ENCODE measurements at places on chromosomes 11 and 22.

GRCh38 chr11:114094516-114094915 is 35.0 kb downstream of the ZBTB16 start:
- DNase-seq: no peak

DNA sequence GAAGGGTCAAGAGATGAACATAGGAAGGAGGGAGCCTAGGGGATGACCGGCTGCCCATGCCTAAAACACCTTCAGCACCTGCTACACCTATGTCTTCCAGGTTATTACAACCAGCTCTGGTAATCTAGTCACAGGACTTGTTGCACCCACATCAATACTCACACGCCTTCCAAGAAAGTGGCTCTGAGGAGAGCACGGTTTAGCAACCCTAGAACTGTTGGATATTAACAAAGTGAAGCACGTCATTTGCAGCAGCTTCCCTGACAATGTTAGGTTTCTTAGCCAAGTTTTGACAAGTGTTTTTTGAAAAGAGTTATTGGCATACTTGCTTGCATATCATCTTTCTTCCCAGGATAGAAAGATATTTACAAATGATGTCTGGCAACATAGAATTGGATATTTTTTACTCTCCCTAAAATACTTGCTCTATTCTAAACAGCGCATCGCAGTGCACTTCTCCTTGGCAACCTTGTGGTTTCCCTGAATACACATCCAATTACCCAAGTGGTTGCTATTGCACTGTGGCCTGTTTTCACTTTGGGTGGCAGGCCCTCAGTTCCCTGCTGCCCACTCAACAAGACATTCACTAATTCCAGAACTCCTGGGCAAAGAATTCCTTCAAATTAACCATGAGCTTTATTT is 94.3 kb upstream of the ARHGAP42 start:
- DNase-seq: no peak

GRCh38 chr22:48794906-48795305 is 1032.8 kb downstream of the BRD1 start:
- no peak for DNase-seq

DNA sequence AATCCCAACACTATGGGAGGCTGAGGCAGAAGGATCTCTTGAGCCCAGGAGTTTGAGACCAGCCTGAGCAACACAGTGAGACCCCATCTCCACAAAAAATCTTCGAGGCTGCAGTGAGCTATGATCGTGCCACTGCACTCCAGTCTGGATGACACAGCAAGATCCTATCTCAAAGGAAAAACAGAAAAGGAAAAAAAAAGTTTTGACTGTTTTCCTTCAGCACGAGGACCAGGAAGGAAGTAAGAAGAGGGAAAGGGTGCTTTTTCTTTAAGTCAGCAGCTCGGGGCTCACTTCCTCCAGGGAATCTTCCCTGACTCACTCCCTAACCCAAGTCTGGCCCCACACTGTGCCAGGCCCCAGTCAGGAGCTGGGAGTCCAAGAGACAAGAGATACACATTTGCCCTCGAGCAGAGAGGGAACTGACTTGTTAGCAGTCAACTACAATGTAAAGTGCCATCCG is 14.2 kb downstream of the ARRB1 start:
- peak; percentile 74 for DNase-seq

- DNase-seq: no peak
Observed at GRCh38 chr22:47804281-47804680, 1041.8 kb downstream of the TBC1D22A start.

GRCh38 chr11:35477901-35478300 is 47.5 kb downstream of the PAMR1 start:
- DNase-seq: no peak

DNA sequence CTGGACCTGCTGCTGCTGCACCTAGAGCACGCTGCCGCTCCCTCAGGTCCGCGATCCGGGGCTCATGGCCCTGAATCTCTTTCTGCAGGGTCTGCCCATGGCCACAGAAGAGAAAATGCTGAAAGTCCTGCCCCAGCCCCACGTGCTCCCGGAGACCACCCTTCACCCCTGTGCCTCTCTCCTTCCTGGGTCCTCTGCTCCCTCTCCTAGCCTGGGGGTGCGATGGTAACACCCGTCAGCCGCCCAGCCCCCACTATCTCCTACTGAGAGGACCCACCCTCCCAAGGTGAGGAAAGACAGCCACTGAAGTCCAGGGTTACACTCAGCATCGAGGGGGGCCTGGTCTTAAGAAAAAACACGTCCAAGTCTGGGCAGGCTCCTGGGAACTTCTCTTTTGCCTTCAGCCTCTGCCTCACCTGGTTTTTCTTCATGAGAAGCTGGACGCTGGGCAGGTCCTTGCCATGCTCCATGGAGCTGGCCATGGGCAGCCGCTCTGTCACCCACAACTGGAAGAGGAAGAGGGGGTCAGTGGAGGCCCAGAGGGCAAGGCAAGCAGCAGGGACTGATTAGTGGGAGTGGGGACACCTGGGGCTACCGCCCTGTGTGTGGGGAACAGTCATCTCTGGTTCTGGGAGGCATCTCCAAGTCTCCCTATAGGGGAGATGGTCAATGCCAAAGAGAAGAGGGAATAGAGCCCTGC is 15.8 kb upstream of the RBM4B start:
- no peak for DNase-seq

GRCh38 chr11:10373340-10373739 is 68.5 kb downstream of the ADM start:
- DNase-seq: no peak

GRCh38 chr11:19307498-19307897 is 66.8 kb upstream of the E2F8 start:
- no peak for DNase-seq

- DNase-seq: peak; percentile 43
Observed at GRCh38 chr22:45475851-45476514, 26.7 kb upstream of the FBLN1 start.
